IMR-90 (cell line): ENCODE measurements at places on chromosomes 7 and 10. TPM values are rescaled to one million over a fixed set of nuclear protein-coding genes. Genes with fewer than 3 reads are reported as not detected.

The CALD1 gene
- 375 and 382 TPM in 2 replicates for polyA plus RNA-seq

DNA sequence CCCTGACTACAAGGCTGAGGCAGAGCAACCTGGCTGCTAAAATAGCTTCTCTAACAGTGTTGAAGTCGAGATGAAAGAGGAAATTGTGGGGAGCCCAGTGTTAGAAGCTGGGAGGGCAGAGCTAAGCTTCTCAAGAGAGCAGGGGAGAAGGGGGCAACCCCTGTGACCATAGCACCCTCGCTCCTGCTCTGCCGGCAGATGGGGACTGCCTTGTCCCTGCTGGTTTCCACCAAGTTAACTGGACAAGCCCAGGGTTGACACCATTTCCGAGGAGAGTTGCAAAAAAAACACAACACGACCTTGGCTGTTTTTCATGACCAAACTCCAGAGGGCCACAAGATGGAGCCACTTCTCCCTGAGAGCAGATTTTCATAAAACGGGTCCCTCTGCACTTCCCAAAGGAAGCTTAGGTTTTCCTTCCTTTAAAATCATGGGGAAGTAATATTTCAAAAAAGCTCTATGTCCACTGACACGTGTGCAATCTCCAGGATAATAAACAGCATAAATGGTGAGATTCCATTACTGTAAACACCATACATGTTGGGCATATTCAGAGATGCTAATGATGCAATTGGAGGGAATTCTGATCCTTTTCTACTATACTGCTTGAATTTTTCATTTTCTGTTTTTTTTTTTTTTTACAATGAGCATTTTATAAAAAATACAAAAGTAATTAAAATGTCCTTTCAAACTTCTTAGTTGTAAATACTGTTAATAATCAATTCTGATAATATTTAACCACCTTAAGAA lies 140.4 kb downstream of the PIP4K2A start:
- DNase-seq = peak; percentile 41

GRCh38 chr7:22879280-22879679 lies 56.6 kb upstream of the TOMM7 start:
- no peak for DNase-seq

GRCh38 chr7:106071356-106071998 lies 40.6 kb downstream of the SYPL1 start:
- DNase-seq = no peak

- DNase-seq = no peak
These were observed 191.8 kb upstream of the SEMA3C start for GRCh38 chr7:81110673-81111072.

GRCh38 chr7:101746314-101746713 lies 71.1 kb upstream of the CUX1 start:
- no peak for DNase-seq

GRCh38 chr10:31179091-31179680 lies 139.8 kb upstream of the ZEB1 start:
- DNase-seq = no peak

DNA sequence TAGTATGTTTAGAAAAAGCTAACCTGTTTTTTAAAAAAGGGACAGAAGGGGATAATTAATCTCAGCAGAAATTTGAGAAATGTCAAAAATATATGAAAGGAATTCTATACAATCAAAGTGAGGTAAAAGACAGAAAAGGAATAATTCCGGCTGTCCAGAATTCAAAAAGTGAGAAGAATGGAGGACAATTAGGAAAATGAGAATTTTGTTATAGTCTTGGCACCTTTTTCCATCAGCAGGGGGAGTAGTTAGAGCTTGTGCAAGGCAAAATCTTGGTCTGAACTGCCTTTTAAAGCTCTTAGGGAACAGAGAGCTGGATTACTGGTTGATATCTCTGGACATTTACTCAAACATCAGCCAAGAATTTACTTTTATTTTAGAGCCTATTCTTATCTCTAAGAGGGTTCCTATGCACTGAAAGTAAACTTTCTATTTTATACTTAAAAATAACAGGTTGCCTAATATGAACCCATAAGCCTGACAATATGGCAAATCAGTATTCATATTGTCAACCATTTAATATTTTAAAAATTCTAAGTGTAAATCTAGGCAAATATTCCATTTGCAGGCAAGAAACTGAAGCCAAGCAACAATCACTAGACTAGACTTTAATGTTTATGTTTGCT lies 185.6 kb downstream of the ANK3 start:
- peak; percentile 54 for DNase-seq

- DNase-seq = no peak
These were observed 314.6 kb downstream of the C7orf25 start for GRCh38 chr7:42597300-42597699.

DNA sequence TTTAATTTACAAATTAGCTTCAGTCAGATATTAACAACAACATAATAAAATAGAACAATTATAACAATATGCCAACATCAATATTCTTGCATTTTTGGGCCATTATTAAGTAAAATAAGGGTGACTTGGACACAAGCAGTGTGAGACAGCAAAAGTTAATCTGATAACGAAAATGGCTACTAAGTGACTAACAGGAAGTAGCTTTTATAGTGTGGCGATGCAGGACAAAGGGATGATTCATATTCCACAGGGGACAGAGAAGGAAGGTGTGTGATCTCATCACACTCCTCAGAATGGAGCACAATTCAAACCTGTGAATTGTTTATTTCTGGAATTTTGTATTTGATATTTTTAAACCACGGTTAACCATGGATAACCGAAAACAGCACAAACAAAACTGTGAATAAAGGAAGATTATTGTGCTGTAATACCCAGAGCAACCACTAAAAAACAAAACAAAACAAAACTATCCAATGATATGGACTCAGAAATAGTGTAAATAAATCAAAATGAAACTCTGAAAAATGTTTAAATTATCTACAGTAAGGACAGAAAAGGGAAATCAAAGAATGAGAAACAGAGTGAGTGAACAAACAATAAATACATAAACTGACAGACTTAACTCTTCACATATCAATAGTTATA lies 66.9 kb upstream of the TFEC start:
- peak; percentile 58 for DNase-seq

DNA sequence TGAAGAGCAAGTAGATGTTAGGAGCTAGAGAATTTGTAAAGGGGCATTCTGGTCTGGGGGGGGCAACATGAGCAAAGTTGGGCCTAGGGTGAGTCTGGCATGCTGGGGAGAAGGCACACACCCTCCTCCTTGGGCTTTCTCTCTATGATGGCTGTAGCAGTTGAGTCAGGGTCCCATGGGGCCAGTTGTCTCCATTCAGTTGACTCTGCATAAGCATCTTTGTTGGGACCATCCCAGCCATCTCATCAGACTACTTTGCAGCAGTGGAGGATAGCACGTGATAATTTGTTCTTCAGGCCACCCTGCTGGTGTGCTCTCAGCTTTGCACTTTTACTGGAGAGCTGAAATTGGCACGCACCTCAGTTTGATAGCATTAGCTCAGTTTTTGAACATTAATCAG lies 55.2 kb downstream of the LRMDA start:
- DNase-seq = no peak

GRCh38 chr10:106183041-106183440 lies 981.5 kb downstream of the SORCS1 start:
- no peak for DNase-seq

DNA sequence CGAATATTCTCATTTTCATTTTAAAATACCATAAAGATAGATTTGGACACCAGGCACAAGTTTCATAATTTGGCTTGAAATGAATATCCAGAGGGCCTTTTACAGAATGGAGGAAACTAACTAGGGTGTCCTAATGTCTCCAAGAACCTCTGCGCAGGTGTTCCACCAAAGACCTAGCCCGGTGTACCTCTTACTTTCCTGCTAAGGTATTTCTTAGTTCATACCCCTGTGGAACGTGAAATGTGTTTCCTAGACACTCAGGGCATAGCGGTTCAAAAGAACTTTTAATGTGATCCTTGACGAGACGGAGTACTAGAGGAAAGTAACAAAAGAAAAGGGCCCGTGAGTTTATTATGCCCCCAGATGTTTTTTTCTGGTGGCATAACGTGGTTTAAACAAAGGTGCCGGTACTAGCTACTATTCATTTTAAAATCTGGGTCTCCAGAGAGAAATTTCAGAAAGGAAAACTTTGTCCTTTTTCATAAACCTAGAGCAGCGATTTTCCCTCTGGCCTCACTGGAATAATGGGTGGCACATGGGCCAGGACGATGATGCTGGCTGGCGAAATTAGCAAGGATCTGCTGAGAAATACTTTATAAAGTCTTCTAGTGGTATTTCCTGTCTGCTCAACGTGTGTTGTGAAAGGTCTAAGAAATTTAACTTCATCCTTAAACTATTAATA lies 1.4 kb downstream of the APBB1IP start:
- DNase-seq = no peak

GRCh38 chr10:107692072-107692471 lies 527.6 kb upstream of the SORCS1 start:
- no peak for DNase-seq

DNA sequence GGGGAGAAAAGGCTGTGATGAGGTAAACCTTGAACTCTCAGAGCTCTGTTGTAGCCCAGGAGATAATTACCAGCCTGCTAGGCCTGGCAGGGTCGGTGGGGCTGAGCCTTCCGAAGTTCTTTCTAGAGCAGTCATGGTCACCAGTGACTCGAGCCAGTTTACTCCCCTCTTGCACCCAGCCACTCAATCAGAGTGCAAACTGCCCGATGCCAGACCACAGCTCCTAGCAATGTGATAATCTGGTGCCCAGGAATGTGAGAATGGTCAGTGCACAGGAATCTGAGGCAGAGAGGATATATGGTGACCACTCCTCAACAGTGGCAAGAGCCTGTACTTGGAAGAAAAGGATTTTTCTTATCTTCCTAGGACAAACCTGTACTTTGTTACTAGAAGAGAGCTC lies 46.4 kb upstream of the KMT2E start:
- DNase-seq = peak; percentile 70

DNA sequence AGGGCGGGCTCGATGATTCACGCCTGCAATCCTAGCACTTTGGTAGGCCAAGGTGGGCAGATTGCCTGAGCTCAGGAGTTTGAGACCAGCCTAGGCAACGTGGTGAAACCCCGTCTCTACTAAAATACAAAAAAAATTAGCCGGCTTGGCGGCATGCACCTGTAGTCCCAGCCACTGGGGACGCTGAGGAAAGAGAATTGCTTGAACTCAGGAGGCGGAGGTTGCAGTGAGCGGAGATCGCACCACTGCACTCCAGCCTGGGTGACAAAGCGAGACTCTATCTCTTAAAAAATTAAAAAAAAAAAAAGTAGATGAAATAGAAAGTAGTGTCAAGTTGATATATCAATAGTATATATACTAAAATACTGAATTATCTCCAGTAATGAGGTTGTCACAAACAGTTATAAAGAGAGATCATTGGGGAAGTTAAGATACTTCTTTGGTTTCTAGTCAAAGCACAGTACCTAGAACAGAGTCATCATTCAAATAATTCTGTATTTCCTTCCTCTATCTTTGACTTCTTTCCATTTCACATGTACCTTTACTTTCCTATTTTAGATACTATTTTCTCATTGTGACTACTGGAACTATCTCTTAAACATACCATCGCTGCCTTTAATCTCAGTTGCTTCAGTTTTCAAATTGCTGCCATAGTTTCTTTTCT lies 491.7 kb downstream of the GRM8 start:
- DNase-seq = no peak

The GPER1 gene
- polyA plus RNA-seq = 5.8 and 6.3 TPM in 2 replicates

DNA sequence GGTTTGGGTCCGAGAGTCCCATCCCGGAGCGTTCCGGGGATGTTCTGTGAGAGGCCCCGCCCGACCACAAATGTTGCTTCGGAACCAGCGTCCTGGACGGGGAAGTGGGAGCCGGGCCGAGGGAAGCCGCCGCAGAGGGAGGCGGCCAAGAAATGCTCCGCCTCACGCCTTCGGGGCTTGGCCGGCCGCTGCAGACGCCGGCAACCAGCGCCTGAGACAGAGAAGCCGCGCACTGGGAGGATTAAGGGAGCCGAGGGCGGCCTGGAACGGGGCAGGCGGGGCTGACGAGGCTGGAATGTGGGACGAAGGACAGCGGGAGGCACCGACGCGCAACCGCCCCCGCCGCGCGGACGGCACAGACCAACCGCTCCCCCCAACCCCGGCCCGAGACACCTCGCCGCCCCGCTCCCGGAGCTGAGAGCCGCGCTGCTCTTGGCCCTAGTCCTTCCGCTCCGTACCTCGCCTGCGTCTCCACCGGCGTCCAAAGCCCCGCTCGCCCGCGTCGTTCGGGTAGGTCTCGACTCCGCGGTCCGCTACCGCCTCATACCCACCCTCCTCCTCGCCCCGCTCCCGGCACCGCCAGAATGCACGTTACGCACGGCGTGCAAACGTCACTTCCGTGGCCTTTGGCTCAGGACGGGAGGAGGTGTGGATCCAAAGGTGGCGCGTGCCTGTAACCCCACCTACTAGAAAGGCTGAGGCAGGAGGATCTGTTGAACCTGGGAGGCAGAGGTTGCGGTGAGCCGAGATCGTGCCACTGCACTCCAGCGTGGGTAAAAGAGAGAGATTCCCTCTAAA lies 36.7 kb upstream of the KCTD7 start:
- DNase-seq = peak; percentile 90

- no peak for DNase-seq
These were observed 405.7 kb upstream of the RNF32 start for GRCh38 chr7:156234666-156235494.

DNA sequence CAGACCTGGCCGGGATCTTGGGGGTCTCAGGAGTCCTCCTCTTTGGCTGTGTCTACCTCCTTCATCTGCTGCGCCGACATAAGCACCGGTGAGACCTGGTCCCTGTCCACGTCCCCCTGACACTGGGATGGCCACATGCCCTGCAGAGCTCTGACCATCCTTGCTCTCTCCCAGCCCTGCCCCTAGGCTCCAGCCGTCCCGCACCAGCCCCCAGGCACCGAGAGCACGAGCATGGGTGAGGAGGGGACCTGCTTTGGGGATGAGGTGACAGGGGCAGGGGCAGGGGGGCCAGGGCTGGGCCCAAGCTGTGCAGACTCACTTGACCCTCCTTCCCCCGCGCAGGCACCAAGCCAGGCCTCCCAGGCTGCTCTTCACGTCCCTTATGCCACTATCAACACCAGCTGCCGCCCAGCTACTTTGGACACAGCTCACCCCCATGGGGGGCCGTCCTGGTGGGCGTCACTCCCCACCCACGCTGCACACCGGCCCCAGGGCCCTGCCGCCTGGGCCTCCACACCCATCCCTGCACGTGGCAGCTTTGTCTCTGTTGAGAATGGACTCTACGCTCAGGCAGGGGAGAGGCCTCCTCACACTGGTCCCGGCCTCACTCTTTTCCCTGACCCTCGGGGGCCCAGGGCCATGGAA lies 959 bp downstream of the PVRIG start:
- no peak for DNase-seq

The RARRES2 gene
- polyA plus RNA-seq = 1.4 and 1.6 TPM in 2 replicates

DNA sequence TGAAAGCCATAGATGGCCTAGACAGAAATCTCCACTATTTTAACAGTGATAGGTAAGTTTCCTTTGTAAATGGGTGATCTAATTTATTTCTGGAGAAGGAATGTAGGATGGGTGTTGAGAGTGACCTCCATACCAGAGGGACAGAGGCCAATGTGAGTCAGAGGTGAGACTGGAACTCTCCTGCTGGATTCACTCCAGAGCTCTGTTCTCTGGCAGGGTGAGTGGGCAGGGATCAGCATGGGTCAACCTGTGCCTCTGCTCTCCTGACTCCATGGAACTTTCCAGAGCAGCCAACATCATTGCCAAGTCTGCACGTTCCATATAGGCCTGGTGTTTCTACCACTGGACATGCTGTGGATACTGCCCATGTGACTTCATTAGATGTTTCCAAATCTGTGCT lies 11.4 kb downstream of the AKR1C3 start:
- DNase-seq = no peak

GRCh38 chr10:30798646-30799185 lies 169.2 kb upstream of the LYZL2 start:
- no peak for DNase-seq
